HS-27A (cell line): ENCODE measurements at places on chromosomes 13 and 19.

GRCh38 chr13:27770809-27771208 is 21.5 kb upstream of the GSX1 start:
- no peak for DNase-seq

DNA sequence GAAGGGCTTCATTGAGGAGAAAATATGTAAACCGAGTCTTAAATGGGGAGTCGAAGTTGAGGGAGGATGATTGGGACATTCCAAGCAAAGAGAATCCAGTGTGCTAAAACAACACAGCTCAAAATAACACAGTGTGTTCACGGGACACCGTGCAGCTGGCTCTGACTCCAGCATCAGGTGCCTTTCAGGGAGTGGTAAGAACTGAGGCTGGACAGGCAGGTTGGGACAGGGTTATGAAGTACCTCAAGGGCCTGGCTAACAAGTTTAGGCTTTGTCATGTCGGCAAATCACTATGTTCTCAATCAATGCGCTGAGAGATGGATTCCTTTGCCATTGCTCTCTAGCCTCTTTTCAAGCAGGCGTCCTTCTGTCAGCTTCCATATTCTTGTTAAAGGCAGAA is 27.5 kb upstream of the WDFY2 start:
- DNase-seq = no peak

DNA sequence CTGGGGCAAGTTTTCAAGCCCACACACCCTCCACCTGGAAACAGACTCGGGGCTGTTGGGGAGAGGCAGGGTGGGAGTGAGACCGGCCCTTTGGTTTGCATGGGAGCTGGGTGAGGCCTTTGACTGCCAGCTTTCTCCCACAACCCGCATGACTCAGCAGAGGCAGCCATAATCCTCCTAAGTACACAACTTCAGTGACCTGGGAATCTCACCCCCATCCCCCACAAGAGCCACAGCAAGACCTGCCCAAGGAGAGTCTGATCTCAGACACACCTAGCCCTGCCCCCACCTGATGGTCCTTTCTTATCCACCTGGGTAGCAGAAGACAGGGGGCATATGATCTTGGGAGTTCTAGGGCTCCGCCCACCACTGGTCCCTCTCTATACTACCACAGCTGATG is 1615.4 kb downstream of the EFNB2 start:
- DNase-seq = no peak

GRCh38 chr19:934197-934840 is 8.5 kb downstream of the ARID3A start:
- no peak for DNase-seq

DNA sequence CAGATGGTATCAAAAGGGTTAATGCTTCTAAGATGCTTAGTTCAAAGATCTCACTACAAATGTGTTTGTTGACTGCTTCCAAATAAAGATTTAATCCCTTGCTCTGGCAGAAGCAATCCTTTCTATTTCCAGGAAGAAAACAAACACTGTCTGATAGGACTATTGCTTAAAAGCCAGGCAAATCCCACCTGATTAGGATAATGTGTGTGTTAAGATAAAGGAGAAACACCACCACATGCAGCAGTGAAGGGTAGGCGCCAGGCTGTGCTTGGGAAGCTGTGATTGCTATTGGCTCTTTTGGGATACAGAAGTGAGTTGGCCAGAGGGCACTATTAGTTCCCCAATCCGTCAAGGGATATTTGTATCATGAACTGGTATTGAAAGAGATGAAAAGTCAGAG is 62.8 kb upstream of the LRCH1 start:
- no peak for DNase-seq

DNA sequence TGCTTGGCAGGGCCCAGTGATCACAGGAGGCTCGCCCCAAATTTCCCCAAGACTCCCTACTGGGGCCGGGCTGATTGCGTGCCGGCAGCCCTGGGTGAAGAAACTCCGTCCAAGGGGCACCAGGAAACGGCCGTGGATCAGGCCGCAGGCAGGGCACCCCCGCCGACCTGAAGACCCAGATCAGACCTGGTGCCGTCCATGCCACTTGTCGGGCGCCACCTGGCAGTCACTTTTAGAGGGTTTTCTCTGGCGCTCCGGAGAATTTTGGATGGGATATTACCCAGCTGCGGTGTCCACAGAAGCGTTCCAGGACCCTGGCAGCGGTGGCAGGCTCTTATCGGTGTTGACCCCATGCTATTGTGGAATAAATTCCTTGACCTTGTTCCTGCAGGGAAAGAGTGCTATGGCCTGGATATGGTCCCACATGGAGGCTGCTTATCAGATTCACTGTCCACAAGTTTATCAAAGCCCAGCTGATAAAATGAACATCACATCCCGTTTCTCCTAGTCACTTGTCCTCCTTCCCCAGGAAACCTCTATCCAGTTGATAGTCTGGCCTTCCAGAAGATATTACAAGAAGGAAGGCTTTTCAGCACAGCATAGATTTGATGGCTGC is 38.2 kb downstream of the IGFL2 start:
- DNase-seq = no peak
